ENCODE measurements at places on chromosomes 11 and 22. TPM values are rescaled to one million over a fixed set of nuclear protein-coding genes. Genes with fewer than 3 reads are reported as not detected.

GRCh38 chr11:118198370-118198769, 21.9 kb upstream of the SCN2B start:
- peak; percentile 24 for DNase-seq

DNA sequence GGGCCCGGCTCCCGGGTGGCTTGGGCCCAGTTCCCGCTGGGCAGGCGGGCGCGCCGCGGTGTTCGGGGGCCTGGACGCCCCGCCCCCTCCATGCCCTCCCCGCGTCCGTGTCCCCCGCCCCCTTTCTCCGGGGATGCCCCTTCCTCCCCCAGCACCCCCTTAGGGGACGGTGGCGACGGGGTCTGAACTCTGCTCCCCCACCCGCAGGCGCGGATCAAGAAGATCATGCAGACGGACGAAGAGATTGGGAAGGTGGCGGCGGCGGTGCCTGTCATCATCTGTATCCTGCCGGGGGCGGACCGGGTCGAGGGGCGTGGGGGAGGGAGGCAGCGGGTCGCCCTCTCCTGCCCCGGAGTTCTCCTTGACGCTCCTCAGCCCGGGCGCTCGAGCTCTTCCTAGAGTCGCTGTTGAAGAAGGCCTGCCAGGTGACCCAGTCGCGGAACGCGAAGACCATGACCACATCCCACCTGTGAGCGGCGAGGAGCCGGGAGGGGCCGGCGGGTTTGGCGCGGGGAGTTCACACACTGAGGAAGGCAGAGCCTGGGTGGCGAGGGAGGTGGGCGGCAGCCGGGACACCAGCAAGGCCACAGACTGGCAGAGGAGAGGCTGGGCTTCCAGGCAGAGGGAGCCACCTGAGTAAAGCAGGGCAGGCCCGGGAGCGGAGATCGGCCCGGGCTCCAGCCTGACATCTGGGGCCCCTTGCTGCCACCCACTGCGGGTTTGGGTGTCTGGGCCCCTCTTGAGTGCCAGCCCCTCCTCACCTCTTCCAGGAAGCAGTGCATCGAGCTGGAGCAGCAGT, 546 bp downstream of the DRAP1 start:
- DNase-seq = no peak

- DNase-seq = peak; percentile 2
Observed at GRCh38 chr11:57903441-57904123, 120.1 kb upstream of the OR9Q1 start.

- DNase-seq = no peak
Observed at GRCh38 chr22:38273135-38273826, 471 bp upstream of the TMEM184B start.

GRCh38 chr11:110866081-110866480, 153.8 kb upstream of the ARHGAP20 start:
- DNase-seq = no peak

GRCh38 chr11:106695506-106695905, 322.8 kb downstream of the GUCY1A2 start:
- DNase-seq = peak; percentile 81

- peak; percentile 66 for DNase-seq
Observed at GRCh38 chr11:8839957-8840945, 70.7 kb upstream of the AKIP1 start.

GRCh38 chr11:72821920-72822799, 7.9 kb downstream of the ATG16L2 start:
- peak; percentile 73 for DNase-seq

DNA sequence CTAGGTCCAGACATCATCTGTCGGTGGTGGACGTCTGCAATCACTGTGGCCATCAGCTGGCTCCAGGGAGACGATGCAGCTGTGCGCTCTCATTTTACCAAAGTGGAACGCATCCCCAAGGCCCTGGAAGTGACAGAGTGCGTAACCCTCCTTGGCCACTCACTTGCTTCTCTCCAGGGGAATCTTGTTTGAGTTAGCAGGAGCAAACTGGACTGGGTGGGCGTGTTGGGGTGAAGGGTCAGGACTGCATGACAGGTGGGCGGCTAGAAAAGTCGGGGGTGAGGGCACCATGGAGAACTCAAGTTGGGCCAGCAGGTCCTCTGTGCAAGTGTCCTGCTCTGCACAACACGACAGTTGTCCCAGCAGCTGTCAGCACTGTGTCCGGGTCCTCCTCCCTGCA, 16.2 kb downstream of the SHISA8 start:
- no peak for DNase-seq

DNA sequence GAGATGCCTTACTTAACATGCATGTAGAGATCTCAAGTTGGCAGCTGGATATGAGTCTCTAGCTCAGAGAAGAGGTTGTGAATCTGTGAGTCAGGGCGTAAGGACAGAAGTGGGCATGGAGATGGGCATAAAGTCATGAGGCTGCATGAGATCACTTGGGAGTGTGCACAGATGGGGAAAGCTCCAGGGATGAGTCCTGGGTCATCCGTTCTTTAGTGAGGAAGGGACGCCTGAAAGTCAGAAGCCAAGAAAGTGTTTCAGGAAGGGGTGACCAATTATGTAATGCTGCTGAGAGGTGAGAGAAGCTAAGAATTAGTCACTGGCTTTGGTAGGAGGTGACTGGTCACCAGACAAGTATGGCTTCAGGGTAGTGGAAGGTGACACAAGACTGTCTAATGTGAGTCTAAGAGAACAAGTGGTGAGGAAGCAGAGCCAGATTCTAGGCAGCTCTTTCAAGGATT, 6.7 kb downstream of the ACP2 start:
- peak; percentile 12 for DNase-seq

GRCh38 chr11:47971501-47971900, 8.9 kb upstream of the PTPRJ start:
- no peak for DNase-seq

DNA sequence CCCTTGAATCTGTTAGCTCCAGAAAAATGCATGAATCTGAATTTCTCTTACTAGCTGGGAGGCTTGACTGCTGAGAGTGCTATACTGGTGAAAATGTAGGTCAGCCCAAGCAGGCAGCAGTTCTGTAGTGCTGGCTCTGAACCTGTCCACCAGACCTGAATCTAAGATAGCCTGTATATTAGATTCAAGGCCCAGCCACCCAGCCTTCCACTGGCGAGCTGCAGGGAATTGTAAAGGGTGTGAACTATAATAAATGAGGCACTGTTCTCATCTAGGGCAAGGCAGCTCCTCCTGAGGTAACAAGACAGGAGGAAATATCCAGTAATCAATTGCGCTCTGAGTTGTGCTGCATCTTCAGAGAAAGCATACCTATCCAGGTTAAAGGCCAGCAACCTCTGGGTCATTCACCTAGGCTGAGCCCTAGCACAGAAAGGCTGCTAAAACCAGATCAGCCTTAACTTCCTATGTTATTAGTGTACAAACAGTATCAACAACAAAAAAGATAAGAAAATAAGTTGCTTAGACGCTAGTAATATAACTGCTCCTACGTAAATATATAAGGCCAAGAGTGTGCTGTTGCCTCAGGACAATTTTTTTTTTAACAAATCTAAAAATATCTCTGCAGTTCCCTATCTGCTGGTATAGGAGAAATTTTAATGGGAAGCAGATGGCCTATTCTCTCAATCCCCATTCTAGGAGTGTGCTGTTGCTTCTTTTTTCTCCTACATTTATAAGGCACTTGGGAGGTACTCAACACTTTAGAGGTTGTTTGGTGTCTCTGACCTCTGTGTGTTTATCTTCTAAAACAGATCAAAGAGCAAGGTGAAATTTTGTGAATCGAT, 63.0 kb downstream of the RELT start:
- DNase-seq = no peak

DNA sequence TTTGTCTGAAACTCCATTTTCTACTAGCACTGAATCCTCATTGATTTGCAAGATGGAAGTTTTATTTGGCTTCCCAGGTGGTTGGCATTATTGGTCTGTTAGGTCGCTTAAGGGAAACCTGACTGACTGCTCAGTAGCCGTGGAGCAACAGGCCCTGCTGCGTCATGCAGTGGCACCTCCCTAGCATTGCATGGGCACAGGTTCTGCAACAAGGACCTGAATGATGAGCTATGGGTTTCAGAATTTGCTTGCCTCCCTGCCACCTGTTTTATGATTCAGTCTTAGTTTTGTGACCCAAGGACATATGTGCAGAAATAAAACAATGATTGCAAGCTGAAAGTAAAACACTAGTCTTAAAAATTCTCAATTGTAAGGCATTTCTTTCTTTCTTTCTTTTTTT, 128.5 kb downstream of the SLC1A2 start:
- no peak for DNase-seq

DNA sequence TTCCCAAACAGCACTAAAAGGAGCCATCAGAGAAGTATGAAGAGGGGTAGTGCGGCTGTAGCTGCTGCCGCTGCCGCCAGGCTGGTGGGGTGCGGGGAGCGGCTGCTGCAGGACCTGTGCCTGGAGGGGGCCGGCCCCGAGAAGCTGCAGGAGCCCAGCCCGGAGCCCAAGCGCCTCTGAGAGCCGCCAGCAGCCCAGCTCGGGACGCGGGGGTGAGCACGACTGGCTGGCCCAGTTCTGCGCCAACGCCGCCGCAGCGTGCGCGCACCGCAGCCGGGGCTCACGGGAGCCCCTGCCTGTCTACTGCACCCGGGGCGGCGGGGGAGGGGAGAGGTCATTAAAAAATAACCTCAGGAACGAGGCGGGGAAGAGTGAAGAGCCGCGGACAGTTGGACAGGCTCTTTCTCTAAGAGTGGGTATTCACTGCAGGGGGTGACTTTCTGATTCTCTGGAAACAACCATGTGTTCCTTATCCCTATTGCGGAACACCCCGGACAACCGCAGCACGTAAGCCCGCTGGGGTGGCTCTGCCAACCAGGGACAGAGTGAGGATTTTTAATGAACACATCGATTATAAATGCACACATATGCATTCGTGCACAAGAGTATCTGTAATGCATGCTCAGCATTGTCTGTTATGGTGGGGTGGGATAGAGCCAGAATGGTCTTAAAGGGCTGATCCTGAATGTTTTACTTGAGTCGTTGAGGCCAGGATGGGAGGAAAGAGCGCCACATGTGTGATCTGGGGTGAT, 453 bp downstream of the GAS2 start:
- DNase-seq = peak; percentile 10

DNA sequence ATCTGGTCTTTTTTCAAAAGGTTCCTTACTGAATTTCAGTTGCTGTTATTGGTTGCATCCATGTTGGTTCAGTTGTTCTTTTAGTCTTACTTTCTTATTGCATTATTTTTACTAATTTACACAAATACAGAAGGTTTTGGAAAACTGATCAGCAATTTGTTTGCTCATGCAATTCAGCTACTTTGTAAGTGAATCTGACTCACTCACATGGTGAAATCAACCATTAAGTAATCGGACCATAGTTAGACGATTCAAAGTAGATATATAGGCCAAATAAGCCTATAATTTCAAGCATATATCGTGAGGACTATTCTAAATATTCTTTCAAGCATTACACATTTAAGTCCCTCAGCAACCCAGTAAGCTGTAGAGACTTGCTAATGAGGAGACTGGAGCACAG, 41.7 kb downstream of the CCDC83 start:
- no peak for DNase-seq

OR4S1 gene
- total RNA-seq = not detected

OSBP gene
- total RNA-seq = 52.0 TPM

NAT10 gene
- 31.9 TPM for total RNA-seq

TIRAP gene
- 6.6 TPM for total RNA-seq

LMO2 gene
- total RNA-seq = 1.8 TPM

POU2AF2 gene
- total RNA-seq = not detected

All from astrocyte (in vitro differentiated cells and primary cell).